ENCODE measurements at places on chromosomes 1 and 21.
A peak's percentile ranks its signal among the peaks of the same experiment; 100 is the strongest.

DNA sequence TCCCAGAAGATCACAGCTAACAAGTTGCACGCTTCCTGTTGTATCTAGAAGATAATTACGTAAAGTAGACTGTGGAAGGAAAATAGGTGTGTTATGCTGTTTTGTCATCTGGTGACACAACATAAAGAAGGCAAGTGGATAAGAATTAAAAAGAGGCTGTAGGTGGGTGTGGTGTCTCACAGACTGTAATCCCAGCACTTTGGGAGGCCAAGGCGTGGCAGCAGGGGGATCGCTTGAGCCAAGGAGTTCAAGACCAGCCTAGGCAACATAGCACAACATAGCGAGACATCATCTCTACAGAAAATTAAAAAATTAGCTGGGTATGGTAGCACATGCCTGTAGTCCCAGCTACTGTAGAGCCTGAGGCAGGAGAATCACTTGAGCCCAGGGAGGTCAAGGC, 17.9 kb upstream of the ZNF281 start:
- no peak for DNase-seq

- DNase-seq: no peak
Observed at GRCh38 chr1:11858613-11858967, at the start of gene NPPB. TSS of gene NPPB (minus strand) at chr1:11858945. CDS start at chr1:11858833, 112 bp downstream.

DNA sequence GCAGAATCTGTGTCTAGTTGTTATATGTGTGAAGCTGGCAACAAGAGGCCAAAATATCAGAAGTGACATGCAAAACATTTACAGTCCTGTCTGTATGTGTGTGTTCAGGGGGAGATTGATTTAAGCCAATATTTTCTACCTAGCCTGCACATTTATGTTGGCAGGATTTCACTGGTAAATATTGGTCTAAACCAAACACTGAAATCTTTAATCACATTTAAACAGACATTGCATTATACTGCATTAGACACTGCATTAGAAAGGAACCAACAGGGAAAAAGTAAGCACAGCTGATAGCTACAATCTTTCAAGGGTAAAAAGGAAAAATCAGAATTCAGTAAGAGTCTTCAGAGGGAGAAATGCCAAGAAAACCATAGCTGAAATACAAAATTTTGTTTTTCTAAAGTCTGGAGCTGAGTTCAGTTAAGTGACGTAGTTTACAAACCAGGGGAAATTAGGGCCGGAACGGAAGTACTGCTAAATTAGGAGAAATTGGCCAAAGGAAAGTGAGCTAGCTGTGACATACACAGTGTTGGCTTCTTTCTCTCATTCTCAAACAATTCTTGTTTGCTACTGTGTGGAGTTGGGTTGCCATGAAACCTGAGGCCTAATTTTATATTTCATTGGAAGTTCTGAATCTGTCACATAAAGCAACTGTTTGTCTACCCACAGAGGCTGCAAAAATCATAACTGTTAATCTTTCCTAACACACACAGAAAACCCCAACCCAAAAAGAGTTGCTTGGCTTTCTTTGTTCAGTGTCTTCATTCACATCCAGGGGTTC, 217.3 kb upstream of the SGIP1 start:
- no peak for DNase-seq

DNA sequence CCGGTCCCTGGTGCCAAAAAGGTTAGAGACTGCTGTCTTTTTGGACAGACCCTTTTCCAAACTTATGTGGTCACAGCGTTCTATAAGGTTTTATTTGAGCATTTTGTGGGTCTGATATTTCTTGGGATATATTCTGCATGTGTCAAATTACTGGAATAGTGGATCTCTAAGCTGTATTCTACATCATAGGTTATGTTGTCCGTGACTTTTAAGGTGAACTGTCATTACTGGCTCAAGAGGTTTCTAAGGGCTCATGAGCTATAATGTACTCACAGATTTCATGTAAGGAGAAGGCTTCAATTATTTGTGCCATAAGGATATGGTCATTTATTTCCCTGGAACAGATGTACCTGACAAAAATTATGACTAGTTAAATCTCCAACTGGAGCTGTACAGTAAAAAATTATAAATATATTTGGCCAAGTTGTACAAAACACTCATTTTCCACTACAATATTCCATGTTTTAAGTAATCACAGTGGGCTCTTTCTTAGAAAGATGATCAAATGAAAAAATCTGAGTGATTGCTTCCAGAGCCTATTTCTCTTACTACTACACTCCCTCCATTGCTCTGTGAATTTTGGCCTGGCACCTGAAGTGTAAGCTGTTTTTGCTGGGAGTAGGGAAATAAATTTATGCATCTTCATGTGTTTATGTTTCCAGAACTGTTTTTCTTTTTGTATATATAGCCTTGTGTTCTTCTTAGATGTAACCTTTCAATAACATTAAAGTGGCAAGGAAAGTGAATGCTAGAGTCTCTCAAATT, 538.1 kb upstream of the ZRANB2 start:
- no peak for DNase-seq

DNA sequence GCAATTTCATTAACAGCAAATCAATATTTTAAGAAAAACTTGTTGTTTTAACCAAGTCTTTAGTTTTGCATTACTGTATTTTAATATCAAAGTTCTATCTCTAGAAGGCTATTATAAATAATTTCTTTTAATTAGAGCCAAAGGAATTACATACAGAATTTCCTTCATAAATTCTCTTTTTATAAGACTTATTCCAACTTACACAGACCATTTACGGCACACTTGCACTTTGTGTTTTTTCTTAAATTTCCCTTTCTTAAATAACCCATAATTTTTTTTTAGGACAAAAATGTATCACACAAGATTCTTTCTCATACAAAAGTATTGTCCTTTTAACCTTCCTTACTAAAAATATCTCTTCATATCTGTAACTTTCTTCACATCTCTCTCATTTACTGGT, 458.5 kb upstream of the CHRM3 start:
- DNase-seq: no peak

DNA sequence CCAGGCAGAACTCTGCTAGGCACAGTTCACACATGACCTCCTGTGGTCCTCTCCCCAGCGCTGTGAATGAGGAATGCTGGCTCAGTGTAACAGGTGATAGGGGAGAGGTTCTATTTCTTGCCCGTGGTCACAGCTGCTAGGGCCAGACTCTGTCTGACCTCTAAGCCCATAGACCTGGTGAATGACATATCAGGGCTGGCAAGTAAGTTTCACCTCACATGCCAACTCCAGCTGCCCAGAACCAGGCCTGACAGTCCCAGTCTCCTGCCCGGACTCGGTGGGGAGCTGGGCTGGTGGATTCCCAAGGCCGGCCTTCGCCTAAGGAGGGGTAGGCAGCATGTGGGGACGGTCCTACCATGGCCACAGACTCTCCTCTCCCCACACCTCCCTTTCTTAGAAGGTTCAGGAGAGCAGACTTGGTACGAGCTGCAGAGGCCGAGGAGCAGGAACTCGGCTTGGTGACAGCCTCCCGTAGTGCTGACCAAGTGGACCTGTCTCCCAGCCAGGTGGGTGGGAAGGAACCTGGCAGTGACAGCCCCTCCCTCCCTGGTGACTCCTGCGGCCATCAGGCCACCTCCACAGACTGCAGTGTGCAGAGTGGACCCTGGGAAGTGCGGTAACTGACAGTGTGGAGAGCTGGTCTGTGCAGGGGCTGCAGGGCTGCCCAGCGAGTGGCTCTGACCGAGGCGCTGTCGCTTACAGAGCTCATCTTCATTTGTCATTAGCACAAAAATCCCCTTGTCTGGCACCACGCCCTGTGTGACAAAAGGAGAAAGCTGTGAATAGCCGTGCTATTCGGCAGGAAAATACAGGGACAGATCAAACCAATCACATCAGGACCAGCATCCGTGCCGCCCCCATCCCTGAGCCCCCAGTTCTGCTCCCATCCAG, 74.6 kb downstream of the SCCPDH start:
- no peak for DNase-seq

GRCh38 chr1:90114521-90115141, 119.7 kb downstream of the ZNF326 start:
- no peak for DNase-seq

DNA sequence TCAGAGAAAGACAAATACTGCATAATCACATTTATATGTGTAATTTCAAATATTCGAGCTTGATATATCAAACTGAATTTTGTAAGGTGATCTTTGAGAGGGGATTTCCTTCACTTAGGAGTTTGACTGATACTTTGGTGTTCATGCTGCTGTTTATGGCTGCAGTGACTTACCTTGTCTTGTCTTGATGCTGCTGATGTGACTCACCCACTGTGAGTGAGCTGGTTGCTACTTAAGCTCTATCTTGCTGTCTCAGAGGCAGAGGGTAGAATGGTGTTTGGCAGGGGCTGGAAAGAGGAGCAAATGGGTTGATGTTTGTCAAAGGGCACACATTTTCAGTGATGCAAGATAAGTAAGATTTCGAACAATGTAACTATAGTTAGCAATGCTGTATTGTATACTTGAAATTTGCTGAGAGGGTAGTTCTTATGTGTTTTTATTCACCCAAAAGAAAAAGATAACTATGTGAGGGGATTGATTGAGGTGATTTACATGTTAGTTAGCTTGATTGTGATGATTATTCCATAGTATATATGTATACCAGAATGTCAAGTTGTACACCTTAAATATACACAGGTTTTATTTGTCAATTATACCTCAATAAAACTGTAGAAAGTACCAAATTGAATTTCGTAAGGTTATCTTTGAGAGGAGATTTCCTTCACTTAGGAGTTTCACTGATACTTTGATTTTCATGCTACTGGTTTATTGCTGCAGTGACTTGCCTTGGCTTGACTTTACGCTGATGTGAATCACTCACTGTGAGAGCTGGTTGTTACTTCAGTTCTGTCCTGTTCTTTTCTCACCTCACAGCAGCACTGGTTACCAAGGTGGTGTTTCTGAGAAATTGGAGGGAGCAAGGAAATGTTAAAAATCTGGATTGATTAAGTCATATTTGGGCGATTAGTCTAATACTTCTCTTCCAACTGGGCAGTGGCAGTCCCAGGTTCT, 94.5 kb upstream of the SLC5A9 start:
- DNase-seq: no peak

GRCh38 chr1:4975856-4976255, 321.4 kb downstream of the AJAP1 start:
- no peak for DNase-seq

DNA sequence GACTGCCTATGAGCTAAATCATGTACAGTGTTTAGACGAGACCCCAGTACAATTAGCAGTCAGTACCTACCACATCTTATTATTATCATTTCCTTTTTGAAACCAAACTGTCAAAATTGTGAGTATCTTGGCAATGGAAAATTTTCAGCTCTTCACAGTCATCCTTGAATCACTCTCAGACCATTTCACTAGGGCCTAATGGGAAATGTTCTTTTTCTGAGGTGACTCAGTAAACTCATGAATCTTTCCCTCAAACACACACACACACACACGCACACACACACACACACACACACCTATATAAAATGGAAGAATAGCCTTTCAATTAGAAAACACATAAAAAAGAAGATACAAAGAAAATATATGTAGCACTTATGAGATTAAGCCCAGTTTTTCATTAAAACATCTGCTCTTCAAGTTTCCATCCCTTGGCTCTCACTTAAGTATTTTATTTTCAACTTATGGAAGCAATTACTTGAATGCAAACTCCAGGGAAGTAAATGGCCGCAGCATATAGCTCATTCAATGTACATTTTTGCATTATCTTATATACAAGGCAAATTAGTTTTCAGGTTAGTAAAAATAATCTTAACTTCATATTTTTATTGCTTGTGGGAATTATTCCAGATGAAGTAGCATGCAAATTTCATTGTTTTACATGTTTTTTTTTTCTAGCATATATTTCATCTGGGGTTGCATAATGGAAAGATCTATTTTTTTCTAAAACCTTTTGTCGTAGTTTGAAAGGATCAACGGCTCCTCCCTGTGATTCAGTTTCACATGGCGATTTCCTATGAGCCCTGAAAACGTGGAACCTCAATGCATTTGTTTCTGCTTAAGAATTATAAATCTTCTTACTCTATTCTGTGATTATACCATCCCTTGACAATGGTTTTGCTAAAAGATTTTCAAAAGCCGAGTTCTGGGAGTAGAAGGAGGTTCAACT, 46.3 kb upstream of the TMPRSS15 start:
- no peak for DNase-seq

GRCh38 chr1:165865633-165866340, 38.4 kb downstream of the UCK2 start:
- DNase-seq: no peak

- no peak for DNase-seq
Observed at GRCh38 chr1:55188909-55189308, 26.3 kb downstream of the USP24 start.

GRCh38 chr1:68384321-68384813, 65.4 kb downstream of the RPE65 start:
- DNase-seq: no peak

- no peak for DNase-seq
Observed at GRCh38 chr21:34835526-34835925, 166.7 kb downstream of the CLIC6 start.

- no peak for DNase-seq
Observed at GRCh38 chr1:60343736-60344135, 270.2 kb upstream of the C1orf87 start.

GRCh38 chr1:55257958-55258357, 42.8 kb upstream of the USP24 start:
- DNase-seq: peak; percentile 59

GRCh38 chr1:244296447-244296846, 155.3 kb downstream of the ADSS2 start:
- no peak for DNase-seq

DNA sequence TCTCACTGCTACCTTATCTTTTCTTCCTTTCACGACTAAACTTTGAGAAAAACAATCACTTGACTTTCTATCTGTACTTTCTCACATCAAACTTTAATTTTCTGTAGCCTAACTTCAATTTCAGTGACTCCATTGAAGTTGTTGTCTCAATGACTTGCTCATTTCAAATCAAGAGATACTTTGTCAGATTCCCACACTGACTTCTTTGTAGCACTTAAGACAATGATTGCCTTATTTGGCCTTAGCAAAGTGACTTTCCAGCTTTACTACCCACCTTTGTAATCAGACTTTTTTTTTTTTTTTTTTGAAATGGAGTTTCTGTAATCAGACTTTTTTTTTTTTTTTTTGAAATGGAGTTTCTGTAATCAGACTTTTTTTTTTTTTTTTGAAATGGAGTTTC, 37.0 kb downstream of the AGO4 start:
- DNase-seq: no peak

DNA sequence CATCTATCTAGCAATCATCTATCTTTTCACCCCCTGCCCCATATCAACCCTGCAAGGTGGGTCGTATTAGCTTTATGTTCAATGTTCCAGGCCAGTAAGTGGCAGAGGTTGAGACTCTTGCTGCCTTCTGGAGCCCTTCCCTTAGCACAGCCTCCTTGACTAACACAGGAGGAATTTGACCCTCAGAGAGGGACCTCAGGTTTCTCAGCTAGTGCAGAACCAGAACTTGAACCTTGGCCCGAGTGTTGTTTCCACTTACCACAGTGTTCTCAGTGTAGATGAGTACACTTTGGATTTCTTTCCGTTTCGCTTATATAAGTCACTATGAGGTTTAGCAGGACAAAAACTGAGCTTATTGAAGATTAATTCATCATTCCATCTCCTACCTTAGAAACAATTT, 11.1 kb upstream of the ATF3 start:
- DNase-seq: no peak

All from activated gamma-delta T cell treated with Interleukin-2 at 50 U/mL for 16 hours (primary cell).